ENCODE measurements at places on chromosomes 2 and 18.

GRCh38 chr18:21853016-21853415 lies 112.4 kb downstream of the MIB1 start:
- no peak for DNase-seq

- DNase-seq: no peak
Measured at GRCh38 chr2:74441690-74442482, at the start of gene RTKN. RTKN (minus strand) TSS chr2:74441937; CDS start chr2:74441816, 121 bp downstream.

DNA sequence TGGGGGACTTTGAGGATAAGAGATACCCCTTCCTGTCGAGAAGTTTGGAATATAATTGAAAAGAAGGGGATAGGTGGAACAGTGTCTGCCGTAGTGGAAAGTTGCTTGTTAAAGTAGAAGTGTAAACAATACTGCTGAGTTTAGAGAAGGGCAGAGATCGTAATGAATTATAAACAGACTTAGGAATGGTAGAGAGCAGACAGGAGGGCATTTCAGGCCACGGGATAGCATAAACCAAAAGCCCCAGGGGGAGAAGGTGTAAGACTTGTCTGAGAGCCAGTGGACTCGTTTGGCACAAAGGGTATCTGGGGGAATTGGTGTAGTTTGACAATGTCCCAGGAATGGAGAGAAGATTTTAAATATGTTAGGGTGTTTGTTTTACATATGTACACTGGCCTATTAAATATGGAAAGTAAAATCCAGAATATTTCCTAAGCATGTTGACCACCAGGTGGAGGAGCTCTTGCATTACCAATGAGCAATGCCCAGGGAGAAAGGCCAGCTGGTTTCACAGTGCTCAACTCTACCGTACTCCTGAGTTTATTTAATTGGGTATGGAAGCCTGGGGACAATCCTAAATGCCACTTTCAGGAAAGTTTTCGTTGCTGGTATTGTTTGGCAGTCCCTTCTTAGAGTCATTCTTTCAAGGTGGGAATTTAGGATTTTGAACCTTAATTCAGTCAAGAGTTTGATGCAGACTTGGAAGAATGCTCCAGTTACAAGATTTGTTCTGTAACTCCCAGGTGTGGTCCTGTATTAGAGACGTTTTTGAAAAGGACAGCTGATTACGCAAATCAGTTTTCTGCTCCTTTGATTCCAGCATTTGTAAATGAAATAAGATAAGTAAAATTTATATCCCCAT lies 7.5 kb downstream of the COPS8 start:
- no peak for DNase-seq

DNA sequence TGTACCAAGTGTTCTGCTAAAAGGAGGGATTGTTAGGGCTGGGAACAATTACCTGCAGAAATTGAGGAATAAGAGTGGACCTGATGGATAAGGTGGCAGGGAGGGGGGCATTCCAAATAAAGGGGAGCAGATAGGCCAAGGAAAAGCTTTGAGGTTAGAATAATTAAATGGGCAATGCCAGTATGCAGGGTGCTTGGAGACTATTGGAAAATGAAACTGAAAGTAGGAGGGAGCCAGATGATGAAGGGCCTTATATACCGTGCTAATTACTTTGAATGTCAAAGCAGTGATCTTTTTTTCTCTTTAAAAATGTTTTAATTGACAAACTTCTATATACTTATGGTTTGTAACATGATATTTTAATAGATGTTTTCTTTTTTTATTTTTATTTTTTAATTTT lies 42.9 kb downstream of the MMADHC start:
- DNase-seq: no peak

- DNase-seq: no peak
Measured at GRCh38 chr2:30707304-30707903, 99.8 kb downstream of the CAPN13 start.

- no peak for DNase-seq
Measured at GRCh38 chr2:206989311-206989710, 50.0 kb downstream of the CPO start.

DNA sequence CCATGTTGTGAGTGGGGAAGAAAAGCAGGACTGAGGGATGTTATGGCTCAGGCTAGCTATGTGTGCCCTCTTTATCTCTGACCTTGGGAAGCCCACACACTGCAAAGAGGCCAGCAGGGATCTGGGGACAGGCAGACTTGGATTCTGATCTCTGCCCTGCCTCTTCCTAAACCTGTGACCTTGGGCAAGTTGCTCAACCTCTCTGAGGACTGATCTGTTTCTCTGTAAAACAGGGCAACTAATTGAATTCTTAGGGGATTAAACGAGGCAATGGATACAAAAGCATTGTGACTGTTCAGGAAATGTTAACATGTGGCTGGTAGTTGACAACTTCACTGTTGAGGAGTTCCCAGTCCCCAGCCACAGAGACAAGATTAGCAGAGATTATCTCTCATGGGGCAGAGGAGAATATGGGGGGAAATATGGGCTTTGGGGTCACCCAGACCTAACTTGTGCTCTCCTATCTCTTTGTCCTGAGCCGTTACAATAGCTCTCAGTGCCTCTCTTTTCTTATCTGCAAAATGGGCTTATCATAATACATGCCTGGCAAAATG lies 184.7 kb upstream of the GLI2 start:
- DNase-seq: no peak

DNA sequence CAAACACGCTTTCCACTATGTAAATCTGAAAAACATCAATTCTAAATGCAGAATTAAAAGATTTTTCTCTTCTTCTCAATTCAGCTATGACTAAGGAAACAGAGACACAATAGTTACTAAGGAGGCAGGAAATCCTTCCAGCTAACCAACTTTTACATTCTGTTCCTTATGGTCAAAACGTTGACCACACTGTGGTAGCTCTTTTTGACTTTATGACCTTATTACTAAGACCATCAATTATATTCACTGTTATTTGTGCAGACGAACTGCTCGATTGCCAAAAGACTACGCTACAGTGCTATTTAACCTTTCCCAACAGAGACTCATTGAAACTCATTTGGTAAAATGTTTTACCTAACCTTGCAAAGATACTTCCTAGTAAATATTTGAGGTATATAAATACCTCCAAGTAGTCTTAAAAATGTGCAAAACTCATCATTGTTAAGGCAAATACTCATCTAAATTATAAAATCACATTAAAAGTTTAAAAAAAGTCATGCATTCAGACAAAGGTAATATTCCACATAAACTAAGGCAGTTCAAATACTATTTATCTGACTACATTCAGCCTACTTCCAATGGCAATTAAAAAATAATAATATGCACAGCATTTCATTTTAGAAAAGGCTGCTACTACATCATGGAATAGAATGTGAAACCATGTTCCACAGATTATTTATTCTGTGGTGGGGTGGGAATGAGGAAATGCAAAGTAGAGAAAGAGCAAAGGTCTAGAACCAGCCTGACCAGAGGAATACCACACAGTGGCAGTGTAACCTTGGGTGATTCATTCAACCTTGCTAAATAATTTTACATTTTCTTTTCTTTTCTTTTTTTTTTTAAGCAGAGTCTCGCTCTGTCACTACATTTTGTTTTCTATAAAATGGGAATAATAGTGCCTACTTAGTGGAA lies 139.9 kb downstream of the THADA start:
- no peak for DNase-seq

GRCh38 chr2:79792090-79792489 lies 279.2 kb downstream of the CTNNA2 start:
- DNase-seq: no peak

DNA sequence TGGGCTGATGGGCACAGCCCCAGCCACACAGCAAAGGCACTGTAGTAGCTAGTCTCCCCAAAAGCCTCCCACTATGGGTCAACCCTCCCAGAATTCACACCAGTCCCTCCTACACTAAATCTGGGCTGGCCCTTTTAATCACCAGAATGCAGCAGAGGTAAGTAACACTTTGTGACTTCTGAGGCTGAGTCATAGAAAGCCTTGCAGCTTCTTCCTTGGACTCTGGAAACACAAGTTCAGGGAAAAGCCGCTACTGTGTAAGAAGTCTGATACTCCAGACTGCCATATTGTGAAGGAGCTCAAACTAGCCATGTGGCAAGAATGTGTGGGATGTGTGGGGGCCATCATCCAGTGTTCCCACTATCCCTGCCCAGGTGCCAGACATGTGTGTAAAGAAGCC lies 19.0 kb upstream of the SIX2 start:
- DNase-seq: no peak

- no peak for DNase-seq
Measured at GRCh38 chr2:210546424-210547208, 9.8 kb upstream of the CPS1 start.

GRCh38 chr2:170500770-170501169 lies 214.4 kb upstream of the SP5 start:
- DNase-seq: no peak

- DNase-seq: no peak
Measured at GRCh38 chr2:33560017-33560416, 39.1 kb downstream of the FAM98A start.

DNA sequence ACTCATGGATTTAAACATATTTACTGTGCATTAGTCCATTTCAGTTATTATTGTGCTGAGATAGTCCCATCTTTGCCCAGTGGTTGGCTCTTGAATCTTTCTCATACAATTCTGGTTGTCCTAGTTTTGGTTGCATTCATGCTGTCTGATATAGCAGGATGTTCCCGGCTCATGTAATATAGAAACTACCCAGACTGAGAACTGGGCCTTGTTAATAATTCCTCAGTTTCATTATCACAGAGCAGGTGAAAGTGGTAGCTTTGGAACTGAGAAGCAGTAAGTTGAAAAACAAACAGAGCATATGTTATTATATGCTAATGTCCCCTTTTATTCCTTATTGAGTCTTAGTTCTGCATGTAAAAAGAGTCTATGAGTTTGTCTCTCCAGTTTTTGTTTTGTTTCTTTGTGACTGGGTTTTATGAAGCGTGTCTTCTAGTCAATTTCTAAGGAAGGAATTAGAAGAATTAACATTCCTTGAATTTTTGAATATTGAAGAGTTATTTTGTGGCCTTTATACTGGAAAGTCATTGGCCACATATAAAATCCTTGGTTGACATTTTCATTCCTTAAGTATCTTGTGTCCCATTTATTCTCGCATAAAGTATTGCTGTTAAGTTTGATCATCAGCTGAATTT lies 43.3 kb downstream of the EIF5B start:
- DNase-seq: no peak
